ENCODE measurements at places on chromosomes 5 and 9. TPM values are rescaled to one million over a fixed set of nuclear protein-coding genes. Genes with fewer than 3 reads are reported as not detected.

The TBC1D2 gene
- 17.4 TPM for total RNA-seq

The CXXC5 gene
- 64.0 TPM for total RNA-seq

The CD74 gene
- 89.1 TPM for total RNA-seq

The ENG gene
- total RNA-seq, result 34.1 TPM

The NUTM2F gene
- 0.08 TPM for total RNA-seq

The FGFR4 gene
- 89.8 TPM for total RNA-seq

The EFCAB9 gene
- total RNA-seq, result not detected

The PCDHGA10 gene
- 2.2 TPM for total RNA-seq

The FAM221B gene
- not detected for total RNA-seq

The FOXD4L3 gene
- not detected for total RNA-seq

The SCAI gene
- total RNA-seq, result 2.6 TPM

The CENPH gene
- 0.53 TPM for total RNA-seq

Measured in left lobe of liver (tissue), 2 donors.